ENCODE measurements at places on chromosomes 2 and 18. TPM values are rescaled to one million over a fixed set of nuclear protein-coding genes. Genes with fewer than 3 reads are reported as not detected.

The YWHAQ gene
- total RNA-seq, result 835 TPM

The ABCB11 gene
- total RNA-seq, result 0.03 TPM

The RAB27B gene
- 9.0 TPM for total RNA-seq

The G6PC2 gene
- not detected for total RNA-seq

The CLIP4 gene
- total RNA-seq, result 21.4 TPM

The POTEJ gene
- total RNA-seq, result not detected

The AFF3 gene
- not detected for total RNA-seq

The CKAP2L gene
- 16.2 TPM for total RNA-seq
